Colonic mucosa (tissue), 4 donors: ENCODE measurements at places on chromosomes 6 and 20. TPM values are rescaled to one million over a fixed set of nuclear protein-coding genes. Genes with fewer than 3 reads are reported as not detected.

GCNT2 gene
- total RNA-seq = 9.8 TPM

- no peak for DNase-seq
- no peaks in the 10 kb centered on the region for H3K27me3 ChIP-seq
- H3K36me3 ChIP-seq = no peaks in the 10 kb centered on the region
- no peak overlapping the region for H3K4me3 ChIP-seq
Measured at GRCh38 chr6:163390770-163391169, 23.7 kb upstream of the QKI start.

DNA sequence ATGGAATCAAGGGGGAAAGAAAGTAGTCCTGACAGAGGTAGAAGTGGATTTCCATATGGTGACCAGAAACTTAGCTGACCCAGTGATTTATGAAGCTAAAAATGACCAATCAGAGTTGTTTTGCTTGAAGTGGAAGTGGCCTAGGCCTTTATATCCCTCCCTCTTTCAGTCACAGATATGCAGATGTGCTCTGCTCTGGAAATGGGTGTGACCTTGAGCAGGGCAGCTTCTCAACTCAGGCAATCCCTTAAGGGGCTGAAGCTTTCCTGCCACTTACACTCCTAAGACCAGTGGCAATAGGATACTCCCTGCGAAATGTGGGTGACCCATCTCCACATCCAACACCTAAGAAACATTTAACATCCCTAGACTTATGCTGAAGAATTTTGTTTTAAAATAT lies 256.6 kb downstream of the EYS start:
- no peaks in the 10 kb centered on the region for H3K36me3 ChIP-seq
- H3K4me1 ChIP-seq = no peaks in the 10 kb centered on the region
- H3K27ac ChIP-seq = no peak overlapping the region
- no peak for DNase-seq
- H3K4me3 ChIP-seq = no peak overlapping the region

DNA sequence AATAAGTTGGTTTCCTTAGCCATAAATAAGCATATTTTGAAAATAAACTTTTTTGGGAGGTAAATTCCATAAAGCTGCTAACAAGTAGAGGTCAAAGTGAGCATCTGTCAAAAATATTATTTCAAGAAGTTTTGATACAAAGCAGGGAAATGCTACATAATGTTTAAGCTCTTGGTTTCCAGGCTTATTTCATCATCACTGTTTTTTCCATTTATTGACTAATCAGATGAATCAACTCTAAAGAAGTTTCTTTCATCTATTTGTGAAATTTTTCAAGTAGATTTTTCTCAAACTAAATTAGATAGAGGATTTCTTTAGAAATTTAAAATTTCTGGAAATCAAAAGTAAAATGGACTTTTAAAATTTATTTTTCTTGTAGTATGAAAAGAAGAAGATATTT lies 89.5 kb upstream of the TBX18 start:
- no peak overlapping the region for H3K4me3 ChIP-seq
- H3K27me3 ChIP-seq = no peaks in the 10 kb centered on the region
- H3K4me1 ChIP-seq = no peaks in the 10 kb centered on the region
- H3K36me3 ChIP-seq = no peaks in the 10 kb centered on the region
- no peak for DNase-seq

DNA sequence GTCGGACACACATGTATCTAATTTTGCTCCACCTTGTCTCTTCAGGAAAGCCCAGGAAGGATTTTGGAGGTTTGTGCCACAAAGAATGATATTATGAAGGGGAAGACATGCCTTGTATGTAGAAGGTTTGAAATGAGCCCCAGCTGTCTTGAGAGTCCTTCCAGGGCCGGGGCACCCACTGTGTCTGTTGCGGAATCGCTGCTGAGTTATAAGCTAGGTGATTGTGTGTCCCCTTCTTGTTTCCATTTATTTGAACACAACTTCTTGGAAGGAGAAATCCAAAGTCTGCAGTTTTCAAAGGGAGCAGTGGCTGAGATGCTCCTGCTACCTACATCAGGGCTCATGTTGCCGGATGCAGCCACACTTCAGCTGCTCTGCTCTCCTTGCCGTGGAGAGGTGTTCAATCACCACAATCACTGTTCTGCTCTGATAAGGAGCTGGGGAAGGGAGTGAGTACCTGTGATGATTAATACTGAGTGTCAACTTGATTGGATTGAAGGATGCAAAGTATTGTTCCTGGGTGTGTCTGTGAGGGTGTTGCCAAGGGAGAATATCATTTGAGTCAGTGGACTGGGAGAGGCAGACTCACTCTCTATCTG lies 828.6 kb downstream of the QKI start:
- H3K4me1 ChIP-seq = no peaks in the 10 kb centered on the region
- no peaks in the 10 kb centered on the region for H3K36me3 ChIP-seq
- H3K27ac ChIP-seq = no peak overlapping the region
- no peak for DNase-seq

GRCh38 chr20:63215101-63216040 lies 560 bp downstream of the YTHDF1 start:
- DNase-seq = peak; percentile 45
- H3K36me3 ChIP-seq = no peaks in the 10 kb centered on the region
- no peaks in the 10 kb centered on the region for H3K27me3 ChIP-seq
- peak overlapping the region; percentile 70 for H3K27ac ChIP-seq
- peak overlapping the region; percentile 97 for H3K4me3 ChIP-seq
